Skeletal muscle cell (primary cell): ENCODE measurements at places on chromosomes 1 and 21.
A peak's percentile ranks its signal among the peaks of the same experiment; 100 is the strongest.

DNA sequence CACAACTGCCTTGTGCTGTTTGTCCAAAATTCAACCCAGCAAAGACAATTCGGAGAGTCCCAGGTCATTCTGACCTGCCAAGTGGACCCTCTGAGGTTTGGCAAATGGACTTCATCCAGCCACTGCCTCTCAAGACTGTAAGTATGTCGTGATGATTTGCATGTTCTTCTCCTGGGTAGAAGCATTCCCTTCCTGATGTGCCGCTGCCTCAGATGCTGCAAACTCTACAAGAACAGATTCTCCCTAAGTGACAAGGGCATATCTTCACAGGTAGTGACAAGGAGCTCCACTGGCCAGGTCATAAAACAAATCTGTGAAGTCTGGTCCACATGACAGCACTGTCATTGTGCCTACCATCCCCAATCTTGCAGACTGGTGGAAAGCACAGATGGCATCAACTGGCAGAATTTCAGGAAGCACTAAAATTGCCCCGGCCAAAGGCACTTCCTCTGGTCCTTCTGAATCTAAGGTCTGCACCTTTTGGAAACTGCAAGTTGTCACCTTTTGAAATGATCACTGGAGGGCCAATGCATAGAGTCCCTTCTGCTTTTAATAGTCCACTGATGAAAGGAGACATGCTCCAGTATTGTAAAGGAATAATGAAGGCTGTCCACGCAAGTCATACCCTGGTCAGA lies 27.4 kb downstream of the POFUT2 start:
- DNase-seq: no peak

DNA sequence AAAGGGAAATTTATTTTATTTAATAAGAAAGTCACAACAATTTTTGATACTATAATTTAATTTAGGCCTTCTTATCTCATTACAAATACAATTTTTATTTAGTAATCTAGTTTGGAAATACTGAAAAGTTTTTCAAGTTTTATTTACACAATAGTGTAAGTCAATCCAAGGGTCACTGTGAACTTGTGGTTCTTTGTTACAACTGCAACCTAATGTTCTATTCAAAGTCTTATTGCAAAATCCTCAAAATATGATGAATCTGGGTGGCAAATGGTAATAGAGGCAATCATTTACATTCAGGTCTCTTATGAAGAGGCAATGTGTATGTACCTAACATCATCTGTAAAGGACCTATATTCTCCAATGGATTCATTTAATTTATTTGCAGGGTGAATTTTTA lies 421.2 kb downstream of the DPYD start:
- DNase-seq: no peak

- DNase-seq: no peak
These were observed 16.1 kb upstream of the STMN1 start for GRCh38 chr1:25922056-25922970.

DNA sequence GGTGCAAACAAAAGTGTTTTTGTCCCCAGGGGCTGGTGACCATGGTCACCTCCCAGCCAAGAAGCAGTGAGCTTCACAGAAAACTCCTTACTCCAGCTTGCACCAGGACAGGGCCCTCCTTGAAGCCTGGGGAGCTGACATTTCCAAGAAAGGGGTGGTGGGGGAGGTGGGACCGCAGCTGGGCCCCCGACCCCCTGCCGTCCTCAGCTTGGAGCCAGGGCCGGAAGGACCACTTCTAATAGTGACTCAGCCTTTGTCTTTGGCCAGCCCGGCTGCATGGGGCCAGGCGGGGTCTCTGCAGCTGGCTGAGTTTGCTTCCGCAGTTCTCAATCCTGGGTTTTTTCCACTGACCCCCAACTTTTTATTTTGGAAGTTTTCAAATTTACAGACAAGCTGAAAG lies 136.5 kb upstream of the POU3F1 start:
- no peak for DNase-seq

GRCh38 chr21:44513389-44514217 lies 26.4 kb downstream of the KRTAP10-1 start:
- no peak for DNase-seq

DNA sequence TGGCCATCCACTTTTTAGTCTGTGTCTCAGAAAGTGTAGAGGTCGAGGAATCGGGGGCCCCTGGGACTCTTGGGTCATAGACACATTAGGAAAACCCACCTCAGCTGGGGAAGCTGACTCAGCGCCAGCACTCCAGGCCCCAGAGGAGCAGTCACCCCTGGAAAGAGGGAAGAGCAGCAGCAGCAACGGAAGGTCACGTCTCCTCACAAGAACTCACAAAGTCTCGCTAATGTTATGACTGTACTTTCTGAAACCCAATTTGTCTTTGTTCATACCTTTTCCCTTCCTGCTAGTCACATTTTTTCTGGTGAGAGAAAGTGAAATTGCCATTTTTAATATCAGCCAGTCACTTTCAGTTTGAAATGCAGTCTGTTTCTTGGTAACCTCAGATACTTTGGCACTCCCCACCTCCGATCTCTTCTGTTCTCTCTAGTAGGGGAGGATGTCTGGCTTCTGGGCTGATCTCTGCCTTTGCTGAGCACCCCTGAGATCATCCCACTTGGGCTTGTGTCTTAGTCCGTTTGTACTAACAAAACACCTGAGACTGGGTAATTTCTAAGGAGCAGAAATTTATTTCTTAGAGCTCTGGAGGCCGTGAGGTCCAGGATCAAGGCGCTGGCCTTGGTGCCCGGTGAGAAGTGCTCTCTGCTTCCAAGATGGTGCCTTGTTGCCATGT lies 6.0 kb upstream of the NLRP3 start:
- no peak for DNase-seq

DNA sequence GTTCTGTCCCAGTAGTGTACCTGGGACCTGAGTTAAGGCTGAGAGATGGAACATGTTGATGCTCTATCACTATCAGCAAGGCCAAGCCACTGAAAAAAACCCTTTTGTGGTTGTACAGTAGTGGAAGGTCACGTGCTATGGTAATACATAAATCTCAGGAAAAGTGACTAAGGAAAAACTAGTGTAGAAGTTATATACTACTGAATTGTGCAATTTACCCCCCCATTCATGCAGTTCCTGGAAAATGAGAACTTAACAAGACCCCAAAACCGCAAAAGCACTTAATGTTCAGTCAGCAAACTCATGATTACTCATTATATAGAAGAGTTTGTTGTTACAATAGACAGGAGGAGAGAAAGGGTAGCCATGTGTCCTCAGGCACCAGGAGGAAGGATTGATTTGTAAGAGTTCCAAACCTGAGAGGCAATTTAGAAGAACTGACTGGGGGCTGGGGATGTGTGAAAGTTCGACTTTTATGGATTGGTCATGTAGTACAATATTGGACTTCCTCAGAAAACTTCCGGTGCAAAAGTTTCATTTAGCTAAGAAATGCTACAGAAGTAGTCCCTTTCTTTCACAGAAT lies 91.6 kb downstream of the RGL1 start:
- peak; percentile 62 for DNase-seq

DNA sequence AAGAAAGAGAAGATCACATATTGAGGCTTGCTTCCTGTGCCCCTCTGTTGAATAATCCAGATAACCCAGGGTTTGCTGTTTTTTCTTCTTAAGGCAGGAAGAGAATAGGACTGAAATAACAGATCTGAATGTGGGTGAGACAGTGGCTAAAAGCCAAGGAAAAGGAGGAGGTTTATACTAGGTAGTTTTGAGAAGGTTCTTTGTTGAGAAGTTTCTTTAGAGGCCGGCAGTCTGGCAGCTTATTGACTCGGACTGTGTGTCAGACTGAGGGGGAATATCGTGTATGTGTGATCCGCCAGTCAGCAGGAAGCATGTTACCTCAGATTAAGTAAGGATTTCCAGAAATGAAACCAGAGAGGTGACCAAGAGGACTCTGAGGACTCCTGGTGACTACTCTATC lies 119.8 kb downstream of the PLA2G4A start:
- DNase-seq: no peak

DNA sequence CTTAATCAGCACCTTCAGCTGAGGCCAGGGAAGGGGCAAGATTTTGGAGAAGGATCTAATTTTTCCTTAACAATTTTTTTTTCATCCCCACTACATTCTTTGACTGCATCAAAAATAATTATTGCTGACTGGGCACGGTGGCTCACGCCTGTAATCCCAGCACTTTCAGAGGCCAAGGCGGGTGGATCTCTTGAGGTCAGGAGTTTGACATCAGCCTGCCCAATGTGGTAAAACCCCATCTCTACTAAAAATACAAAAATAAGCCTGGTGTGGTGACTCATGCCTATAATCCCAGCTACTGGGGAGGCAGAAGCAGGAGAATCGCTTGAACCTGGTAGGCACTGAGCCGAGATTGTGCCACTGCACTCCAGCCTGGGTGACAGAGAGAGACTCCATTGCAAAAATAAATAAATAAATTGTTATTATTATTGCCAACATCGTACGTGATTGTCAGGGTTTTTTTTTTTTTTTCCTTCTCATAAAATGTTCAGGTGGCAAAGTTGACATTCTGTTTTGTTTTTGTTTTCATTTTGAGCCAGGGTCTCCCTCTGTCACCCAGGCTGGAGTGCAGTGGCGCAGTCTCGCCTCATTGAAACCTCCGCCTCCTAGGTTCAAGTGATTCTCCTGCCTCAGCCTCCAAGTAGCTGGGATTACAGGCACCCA lies 37.3 kb upstream of the MORC3 start:
- DNase-seq: no peak

DNA sequence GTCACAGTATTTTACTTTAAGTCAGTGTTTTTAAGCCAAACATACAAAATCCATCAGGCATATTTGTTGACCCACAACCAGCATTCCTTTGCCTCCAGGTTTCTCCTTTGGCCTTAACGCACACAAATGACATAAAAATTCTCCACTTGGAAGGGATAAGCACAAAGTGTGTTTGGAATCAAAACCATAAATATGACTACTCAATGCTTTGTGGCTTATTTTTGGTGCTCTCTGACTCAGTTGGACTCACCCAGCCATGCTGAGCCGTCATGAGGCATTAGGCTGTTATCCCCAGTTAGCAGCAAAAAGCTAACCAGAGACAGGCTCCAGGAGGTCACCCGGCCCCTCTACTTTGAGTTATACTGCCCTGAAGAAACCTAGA lies 948 bp downstream of the PRUNE1 start:
- no peak for DNase-seq

DNA sequence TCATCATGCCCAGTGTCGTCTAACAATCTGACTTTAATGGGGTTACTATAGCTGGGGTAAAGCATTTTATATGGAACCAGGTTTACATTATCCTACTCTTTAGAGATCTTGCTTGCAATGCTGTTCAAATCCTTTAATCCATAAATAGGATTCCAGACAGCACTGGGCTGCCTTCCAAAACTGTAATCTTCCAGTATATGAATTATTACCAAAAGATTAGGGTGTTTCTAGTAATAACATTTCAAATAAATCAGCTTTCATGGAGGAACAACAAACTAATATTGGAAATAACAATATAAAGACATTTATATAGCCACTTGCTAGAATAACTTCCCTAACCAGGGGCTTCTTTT lies 88.6 kb upstream of the PLXNA2 start:
- no peak for DNase-seq

DNA sequence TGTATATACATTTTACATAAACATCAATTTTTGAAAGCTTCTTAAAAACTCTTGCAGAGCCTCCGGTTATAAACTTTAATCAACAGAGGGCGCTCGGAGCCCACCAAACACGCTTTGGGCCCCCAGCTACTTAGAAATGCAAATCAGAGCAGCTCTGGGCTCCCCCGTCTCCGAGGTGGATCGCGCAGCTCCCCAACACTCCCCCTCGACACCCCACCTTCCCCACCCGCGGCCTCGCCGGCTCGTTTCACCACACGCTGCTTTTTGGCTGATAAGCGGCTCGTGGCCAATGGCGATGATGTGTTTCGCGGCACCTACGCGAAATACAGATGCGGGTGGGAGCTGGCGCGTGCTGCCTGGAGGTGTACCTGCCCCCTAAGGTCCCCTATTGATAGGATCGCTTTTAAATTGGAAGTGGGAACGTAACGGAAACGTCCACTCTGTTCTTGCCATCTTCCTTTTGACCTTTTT lies 1.7 kb upstream of the KIF26B start:
- peak; percentile 27 for DNase-seq

GRCh38 chr21:42538479-42539275 lies 25.0 kb downstream of the SLC37A1 start:
- no peak for DNase-seq

DNA sequence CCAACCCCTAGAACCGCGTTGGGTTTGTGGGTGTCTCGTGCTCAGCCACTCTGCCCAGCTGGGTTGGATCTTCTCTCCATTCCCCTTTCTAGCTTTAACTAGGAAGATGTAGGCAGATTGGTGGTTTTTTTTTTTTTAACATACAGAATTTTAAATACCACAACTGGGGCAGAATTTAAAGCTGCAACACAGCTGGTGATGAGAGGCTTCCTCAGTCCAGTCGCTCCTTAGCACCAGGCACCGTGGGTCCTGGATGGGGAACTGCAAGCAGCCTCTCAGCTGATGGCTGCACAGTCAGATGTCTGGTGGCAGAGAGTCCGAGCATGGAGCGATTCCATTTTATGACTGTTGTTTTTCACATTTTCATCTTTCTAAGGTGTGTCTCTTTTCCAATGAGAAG lies 18.7 kb downstream of the TFF3 start:
- no peak for DNase-seq

- no peak for DNase-seq
These were observed 53.8 kb upstream of the DPH5 start for GRCh38 chr1:101079341-101079740.

DNA sequence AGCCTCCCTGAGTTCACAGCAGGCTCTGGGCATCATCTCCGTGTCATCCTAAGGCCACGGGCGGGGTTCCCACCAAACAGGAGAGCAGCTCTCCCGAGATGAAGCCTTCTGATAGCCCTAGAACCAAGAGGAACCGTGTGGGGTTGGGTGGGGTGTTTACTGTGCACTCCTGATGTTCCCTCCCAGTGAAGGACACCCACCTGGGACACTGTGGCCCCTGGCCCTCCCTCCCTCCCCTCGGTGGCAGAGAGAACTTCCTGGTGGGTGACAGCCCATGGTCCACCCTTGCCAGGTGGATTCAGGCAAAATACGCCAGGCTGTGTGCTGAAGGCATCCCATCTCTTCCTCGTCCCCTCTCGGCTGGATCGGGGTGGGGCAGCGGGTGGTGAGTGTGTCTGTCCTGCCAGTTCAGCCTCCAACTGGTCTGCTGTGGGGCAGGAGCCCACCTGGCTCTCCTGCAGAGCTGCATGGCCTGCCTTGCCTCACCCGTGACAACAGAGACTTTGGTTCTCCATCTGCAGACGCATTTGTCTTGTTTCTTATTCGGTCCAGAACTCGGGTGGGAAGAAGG lies 15.6 kb upstream of the C1orf174 start:
- DNase-seq: no peak

DNA sequence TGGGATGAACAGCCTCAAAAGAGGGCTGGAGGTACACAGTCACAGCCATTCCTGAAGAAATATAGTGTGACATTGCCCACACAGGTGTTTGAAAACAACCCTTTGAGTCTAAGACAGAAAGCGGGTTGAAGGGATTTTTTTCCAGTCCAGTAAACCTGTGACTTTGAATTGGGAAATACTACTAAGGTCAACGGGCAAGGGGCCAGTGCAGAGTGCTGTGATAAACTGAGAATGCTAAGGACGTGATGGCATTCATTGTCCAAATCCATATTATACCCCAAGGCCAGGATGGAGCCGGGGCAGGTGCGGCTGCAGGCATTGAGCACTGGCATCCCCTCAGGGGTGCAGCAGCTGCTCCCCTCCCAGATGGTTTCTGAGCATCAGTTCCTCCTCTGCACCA lies 36.6 kb downstream of the KIAA0040 start:
- DNase-seq: no peak

GRCh38 chr1:54355931-54356679 lies 50.1 kb downstream of the SSBP3 start:
- DNase-seq: no peak

GRCh38 chr1:14320518-14320917 lies 278.0 kb upstream of the KAZN start:
- peak; percentile 31 for DNase-seq

- DNase-seq: no peak
These were observed 681 bp upstream of the UBXN10 start for GRCh38 chr1:20184997-20185833.
